H4 (cell line): ENCODE measurements at places on chromosomes 1 and 21.

DNA sequence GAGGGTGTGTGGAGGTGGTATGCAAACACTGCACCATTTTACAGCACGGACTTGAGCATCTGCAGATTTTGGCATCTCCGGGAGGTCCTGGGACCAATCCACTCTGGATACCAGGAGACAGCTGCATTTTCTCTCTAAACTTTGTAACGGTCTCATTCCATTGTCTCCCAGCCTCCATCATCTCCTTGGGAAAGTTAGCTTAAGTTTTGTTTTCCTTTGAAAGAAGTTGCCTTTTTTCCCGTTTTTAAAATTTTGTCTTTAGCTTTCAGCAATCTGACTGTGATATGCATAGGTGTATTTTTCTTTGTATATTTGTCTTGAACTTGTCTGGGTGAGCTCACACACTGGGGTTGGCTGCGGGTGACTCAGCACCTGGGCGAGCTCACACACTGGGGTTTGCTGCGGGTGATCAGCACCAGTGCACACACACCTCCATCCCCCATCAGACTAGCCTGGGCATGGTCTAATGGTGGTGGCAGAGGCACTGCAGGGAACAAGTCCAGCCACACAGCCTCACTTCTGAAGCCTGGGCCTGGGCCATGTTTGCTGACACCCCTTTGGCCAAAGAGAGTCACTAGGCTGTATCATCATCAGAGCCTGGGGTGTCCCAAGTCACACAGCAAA, 32.1 kb upstream of the COL18A1 start:
- DNase-seq, result no peak

DNA sequence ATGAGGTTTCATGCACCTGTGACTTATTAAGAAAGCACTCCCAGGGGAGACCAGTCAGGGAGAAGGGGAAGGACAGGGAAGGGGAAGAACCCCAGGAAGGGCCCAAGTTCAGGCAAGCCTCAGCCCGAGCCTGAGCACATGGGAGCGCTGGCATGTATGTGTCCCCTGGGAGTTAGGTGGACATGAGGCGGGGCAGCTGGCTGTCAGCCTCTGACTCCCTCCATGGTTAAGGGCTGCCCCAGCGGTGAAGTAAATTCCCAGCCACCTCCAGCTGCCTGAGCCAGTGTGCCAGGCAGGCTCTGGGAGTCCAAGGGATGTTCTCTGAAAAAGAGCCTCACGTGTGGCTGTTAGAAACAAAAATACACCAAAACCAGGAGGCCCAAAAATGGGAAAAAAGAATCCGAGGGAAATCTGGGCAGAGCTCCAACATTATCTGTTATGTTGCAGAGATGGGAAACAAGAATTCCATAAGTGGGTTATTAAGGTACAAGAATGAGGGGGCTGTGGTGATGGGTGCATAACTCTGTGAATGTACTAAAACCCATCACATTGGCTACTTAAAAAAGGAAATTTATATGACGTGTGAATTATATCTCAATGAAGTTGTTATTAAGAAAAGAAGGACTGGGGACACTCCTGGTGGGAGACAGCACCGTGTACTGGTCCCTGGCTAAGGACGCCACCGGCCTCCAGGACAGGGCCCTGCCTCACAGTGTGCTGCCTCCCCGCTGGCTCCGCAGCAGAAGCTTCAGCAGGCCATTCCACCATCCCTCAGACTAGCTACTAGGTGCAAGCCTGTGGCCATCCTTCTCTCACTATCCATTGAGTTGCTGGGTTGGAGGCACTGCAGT, 18.7 kb downstream of the DMRTB1 start:
- no peak for DNase-seq

DNA sequence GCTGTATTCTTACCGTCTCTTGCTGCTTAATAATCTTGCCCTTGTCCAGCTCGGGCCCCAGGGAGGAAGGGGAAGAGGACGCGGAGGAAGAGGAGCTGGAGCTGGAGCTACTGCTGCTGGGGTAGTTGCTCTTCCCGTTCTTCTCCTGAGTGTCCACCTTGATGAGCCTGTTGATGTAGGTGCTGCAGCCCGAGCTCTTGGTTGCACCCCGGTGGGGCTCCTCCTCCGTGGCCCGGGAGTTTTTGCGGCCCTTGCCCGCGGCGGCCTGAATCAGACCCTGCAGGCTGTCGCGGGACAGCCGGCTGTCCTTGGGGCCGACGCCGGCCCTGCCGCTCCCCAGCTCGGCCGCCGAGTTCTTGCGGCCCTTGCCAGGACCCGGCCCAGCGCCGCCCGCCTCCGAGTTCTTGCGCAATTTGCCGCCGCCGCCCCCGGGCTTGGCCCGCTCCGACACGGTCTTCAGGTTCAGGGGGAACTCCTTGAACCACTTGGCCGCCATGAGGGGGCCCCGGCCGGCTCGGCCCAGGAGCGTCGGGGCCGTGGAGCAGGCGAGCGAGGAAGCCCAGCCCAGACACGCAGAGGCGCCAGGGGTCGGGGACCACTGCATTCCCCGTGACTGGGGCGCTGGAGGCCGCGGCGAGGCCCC, 475 bp upstream of the TDRD10 start:
- no peak for DNase-seq

GRCh38 chr1:18879791-18880309, 20.4 kb upstream of the TAS1R2 start:
- no peak for DNase-seq

DNA sequence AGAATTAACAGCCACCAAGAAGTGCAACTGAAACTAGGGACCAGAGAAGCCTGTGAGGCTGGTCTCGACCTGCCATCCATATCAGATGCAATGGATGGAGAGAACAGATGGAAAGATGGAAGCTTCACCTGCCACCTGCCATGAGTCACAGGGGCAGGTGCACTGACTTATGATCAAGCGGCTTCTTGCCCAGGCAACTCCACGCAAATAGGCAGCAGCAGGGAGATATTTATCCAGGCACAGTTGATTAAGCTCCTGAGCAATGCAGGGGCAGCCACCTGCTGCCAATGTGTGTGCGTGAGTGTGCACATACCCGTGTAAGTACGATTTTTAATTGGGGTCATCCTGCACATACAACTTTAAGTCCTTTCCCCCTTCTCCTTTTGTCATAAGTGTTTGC, 174.2 kb downstream of the PTPRU start:
- no peak for DNase-seq

DNA sequence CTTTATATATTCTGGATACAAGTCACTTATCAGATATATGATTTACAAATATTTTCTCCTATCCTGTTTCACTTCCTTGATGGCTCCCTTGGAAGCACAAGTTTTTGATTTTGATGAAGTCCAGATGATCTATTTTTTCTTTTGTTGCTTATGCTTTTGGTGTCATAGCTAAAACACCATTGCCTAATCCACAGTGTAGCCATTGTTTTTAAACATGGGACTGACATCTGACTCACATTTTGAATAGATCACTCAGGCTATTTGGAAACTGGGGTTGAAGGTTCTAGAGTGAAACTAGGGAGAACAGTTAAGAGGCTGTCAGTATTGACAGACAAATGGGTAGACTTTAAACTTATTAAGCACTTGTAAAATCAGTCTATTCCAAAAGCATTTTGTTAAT, 16.6 kb downstream of the AK4 start:
- no peak for DNase-seq

DNA sequence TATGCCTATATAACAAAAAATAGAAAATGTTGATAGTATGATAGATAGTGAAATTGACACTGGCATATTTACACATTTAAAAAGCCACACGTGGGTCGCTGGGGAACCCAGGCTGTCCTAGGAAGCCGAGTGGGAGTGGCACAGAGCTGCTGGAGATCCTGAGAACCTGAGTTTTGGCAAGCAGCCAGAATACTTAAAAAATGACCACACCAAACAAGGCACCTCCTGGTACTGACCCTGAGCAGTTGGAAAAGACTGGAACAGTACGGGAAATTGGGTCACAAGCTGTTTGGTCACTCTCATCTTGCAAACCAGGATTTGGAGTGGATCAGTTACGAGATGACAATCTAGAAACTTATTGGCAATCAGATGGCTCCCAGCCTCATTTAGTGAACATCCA, 111.5 kb downstream of the ZFYVE9 start:
- no peak for DNase-seq

- DNase-seq, result no peak
Observed at GRCh38 chr1:6869545-6869944, 84.3 kb downstream of the CAMTA1 start.
